ENCODE measurements at places on chromosomes 7 and 10. TPM values are rescaled to one million over a fixed set of nuclear protein-coding genes. Genes with fewer than 3 reads are reported as not detected.
A peak's percentile ranks its signal among the peaks of the same experiment; 100 is the strongest.

Gene PRKCQ
- total RNA-seq, result 46.3 TPM

DNA sequence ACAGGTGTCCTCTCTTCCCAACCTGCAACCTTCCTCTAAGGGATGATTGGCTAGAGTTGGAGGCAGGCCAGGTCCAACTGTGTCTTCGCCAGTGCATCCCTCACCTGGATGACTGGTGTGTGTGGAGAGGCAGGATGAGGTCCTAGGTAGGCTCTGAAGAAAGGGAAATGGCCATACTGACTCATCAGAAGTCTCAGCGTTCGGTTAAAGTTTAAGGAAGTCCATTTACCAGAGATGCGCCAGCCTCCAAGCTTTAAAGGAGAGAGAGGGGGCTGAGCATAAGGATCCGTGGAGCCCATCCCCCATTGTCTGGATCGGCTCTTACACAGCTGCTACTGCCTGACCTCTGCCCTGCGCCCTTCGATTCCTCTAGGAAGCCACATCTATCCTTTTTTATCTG, 4.4 kb downstream of the KEL start:
- no peak overlapping the region for H3K27ac ChIP-seq
- H3K4me3 ChIP-seq, result no peak overlapping the region
- H3K36me3 ChIP-seq, result no peaks in the 10 kb centered on the region
- peaks cover 5% of the 10 kb centered on the region for H3K27me3 ChIP-seq

GRCh38 chr10:62348029-62348428, 26.1 kb upstream of the ZNF365 start:
- H3K36me3 ChIP-seq, result peaks cover 4% of the 10 kb centered on the region
- no peak overlapping the region for H3K27ac ChIP-seq
- peaks cover 8% of the 10 kb centered on the region for H3K27me3 ChIP-seq
- no peak for DNase-seq
- H3K4me1 ChIP-seq, result peaks cover 9% of the 10 kb centered on the region

- H3K36me3 ChIP-seq, result no peaks in the 10 kb centered on the region
- H3K4me3 ChIP-seq, result no peak overlapping the region
- no peak overlapping the region for H3K27ac ChIP-seq
- H3K4me1 ChIP-seq, result peaks cover 2% of the 10 kb centered on the region
- peaks cover 3% of the 10 kb centered on the region for H3K27me3 ChIP-seq
These were observed 129.0 kb downstream of the HERPUD2 start for GRCh38 chr7:35565927-35566326.

Gene MSMB
- not detected for total RNA-seq

DNA sequence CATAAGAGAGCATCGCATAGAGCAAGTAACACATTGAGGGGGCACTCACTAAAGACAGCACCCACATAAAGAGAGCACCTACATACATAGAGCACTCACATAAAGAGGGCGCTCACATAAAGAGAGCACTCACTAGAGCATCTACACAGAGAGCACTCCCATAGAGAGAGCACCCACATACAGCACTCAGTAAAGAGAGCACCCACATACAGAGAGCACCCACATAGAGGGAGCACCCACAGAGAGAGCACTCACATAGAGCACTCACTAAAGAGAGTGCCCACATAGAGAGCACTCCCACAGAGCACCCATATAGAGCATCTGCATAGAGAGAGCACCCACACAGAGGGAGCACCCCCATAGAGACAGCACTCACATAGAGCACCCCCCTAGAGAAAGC, 47.8 kb downstream of the INSIG1 start:
- H3K27me3 ChIP-seq, result peaks cover 15% of the 10 kb centered on the region
- no peak overlapping the region for H3K27ac ChIP-seq
- DNase-seq, result no peak
- peaks cover 6% of the 10 kb centered on the region for H3K4me1 ChIP-seq
- peak overlapping the region; percentile 41 for H3K4me3 ChIP-seq
- H3K36me3 ChIP-seq, result no peaks in the 10 kb centered on the region

Gene NME8
- not detected for total RNA-seq

- peaks cover 2% of the 10 kb centered on the region for H3K27me3 ChIP-seq
- no peaks in the 10 kb centered on the region for H3K4me1 ChIP-seq
- no peak overlapping the region for H3K27ac ChIP-seq
- no peaks in the 10 kb centered on the region for H3K36me3 ChIP-seq
These were observed 113.1 kb downstream of the PARP12 start for GRCh38 chr7:139949629-139950028.

Gene UCN3
- total RNA-seq, result not detected

GRCh38 chr10:93994438-93994801, 689 bp downstream of the PLCE1 start:
- no peak for DNase-seq
- no peaks in the 10 kb centered on the region for H3K36me3 ChIP-seq
- H3K27ac ChIP-seq, result no peak overlapping the region
- H3K27me3 ChIP-seq, result peaks cover 50% of the 10 kb centered on the region
- H3K4me3 ChIP-seq, result no peak overlapping the region

- no peak for DNase-seq
- H3K4me3 ChIP-seq, result no peak overlapping the region
- no peaks in the 10 kb centered on the region for H3K36me3 ChIP-seq
- H3K27ac ChIP-seq, result no peak overlapping the region
- H3K4me1 ChIP-seq, result no peaks in the 10 kb centered on the region
These were observed 53.2 kb downstream of the FOXI2 start for GRCh38 chr10:127790066-127790624.

DNA sequence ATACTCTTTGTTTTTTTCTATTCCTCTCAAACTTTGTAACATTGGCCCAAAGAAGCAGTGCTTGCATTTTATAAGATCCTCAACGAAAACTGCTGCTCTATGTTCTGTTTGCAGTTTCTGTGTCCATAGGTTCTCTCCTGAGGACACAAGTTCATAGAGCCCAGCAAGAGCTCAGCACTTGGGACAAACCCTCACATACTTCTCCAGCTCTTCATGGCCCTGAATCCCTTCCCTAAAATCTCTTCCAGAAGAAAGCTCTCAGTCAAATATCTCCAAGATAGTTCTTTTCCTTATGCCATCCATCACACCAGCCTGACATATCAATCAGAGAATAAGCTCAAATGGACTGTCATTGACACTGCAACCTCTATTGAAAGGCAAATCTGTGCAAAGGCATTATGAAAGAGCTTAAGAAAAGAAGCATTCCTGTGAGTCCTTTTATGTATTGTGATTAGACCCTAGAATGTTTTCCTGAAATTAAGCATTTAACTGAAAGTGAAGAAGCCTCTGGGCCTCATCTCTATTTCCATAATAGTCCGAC, 405.5 kb downstream of the ANKRD7 start:
- H3K27me3 ChIP-seq, result no peaks in the 10 kb centered on the region
- H3K27ac ChIP-seq, result no peak overlapping the region
- no peak for DNase-seq
- no peaks in the 10 kb centered on the region for H3K4me1 ChIP-seq
- H3K36me3 ChIP-seq, result no peaks in the 10 kb centered on the region

Gene PRRT4
- total RNA-seq, result 0.20 TPM

- no peak overlapping the region for H3K4me3 ChIP-seq
- DNase-seq, result no peak
- no peaks in the 10 kb centered on the region for H3K27me3 ChIP-seq
- no peaks in the 10 kb centered on the region for H3K4me1 ChIP-seq
- no peaks in the 10 kb centered on the region for H3K36me3 ChIP-seq
These were observed 30.3 kb downstream of the ZAN start for GRCh38 chr7:100763556-100764140.

- no peak overlapping the region for H3K27ac ChIP-seq
- peaks cover 26% of the 10 kb centered on the region for H3K4me1 ChIP-seq
- H3K36me3 ChIP-seq, result no peaks in the 10 kb centered on the region
These were observed 81.9 kb upstream of the PDCD4 start for GRCh38 chr10:110789604-110790433.

- H3K27me3 ChIP-seq, result peaks cover 2% of the 10 kb centered on the region
- H3K36me3 ChIP-seq, result no peaks in the 10 kb centered on the region
- H3K4me1 ChIP-seq, result no peaks in the 10 kb centered on the region
- DNase-seq, result no peak
- no peak overlapping the region for H3K27ac ChIP-seq
- no peak overlapping the region for H3K4me3 ChIP-seq
These were observed 115.0 kb upstream of the KIF5B start for GRCh38 chr10:32171204-32171603.

- H3K4me3 ChIP-seq, result no peak overlapping the region
- H3K36me3 ChIP-seq, result peaks cover 38% of the 10 kb centered on the region
- no peak for DNase-seq
- H3K27ac ChIP-seq, result no peak overlapping the region
- peaks cover 4% of the 10 kb centered on the region for H3K4me1 ChIP-seq
These were observed 57.3 kb downstream of the PALS2 start for GRCh38 chr7:24630596-24630995.

DNA sequence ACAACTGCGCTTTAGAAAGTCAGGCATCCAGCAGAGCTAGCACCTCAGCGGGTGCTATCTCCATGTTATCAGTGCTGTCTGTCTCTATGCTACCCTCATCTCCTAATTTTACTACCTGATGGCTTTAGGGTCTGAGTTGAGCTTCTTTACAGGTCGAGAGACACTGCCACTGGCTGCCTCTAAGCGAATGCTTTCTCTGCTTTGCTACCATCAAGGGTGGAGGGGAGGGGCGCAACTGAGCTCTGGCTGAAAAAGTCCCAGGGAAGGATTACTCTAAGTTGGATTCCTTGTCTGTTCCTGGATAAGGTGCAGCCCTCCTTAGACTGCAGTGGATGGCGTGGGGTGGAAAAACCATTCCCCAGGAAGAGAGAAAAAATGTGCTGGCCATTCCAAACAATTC, 105.7 kb downstream of the CDK14 start:
- H3K4me3 ChIP-seq, result no peak overlapping the region
- DNase-seq, result no peak
- H3K27me3 ChIP-seq, result peaks cover 5% of the 10 kb centered on the region

Gene TBC1D12
- total RNA-seq, result 0.20 TPM

DNA sequence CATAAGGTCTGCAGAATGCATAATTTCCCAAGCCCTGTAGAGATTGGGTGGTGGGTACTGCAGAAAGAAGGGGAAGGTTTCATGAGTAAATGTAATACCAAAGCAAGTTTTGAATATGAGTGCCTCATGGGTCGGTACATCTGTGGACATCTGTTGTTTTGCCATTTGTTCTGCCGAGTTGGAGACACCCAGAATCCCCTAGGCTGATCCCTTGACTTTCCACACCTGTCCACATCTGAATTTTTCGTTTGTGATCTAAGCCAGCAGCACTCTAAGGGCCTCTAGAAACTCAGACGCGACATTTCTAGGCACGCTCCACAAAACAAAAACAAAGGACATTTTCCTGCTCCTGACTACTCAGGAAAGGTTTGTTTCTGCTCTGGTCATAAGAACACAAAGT, 11.7 kb upstream of the SLF2 start:
- no peak for DNase-seq
- peaks cover 6% of the 10 kb centered on the region for H3K27me3 ChIP-seq
- H3K36me3 ChIP-seq, result no peaks in the 10 kb centered on the region
- no peak overlapping the region for H3K27ac ChIP-seq
- no peaks in the 10 kb centered on the region for H3K4me1 ChIP-seq
- H3K4me3 ChIP-seq, result no peak overlapping the region

Measured in activated CD8-positive, alpha-beta T cell treated with anti-CD3 and anti-CD28 coated beads for 36 hours (primary cell).